ENCODE measurements at places on chromosomes 11 and 22.

GRCh38 chr11:4202749-4203148 is 108.2 kb downstream of the RRM1 start:
- DNase-seq = no peak

DNA sequence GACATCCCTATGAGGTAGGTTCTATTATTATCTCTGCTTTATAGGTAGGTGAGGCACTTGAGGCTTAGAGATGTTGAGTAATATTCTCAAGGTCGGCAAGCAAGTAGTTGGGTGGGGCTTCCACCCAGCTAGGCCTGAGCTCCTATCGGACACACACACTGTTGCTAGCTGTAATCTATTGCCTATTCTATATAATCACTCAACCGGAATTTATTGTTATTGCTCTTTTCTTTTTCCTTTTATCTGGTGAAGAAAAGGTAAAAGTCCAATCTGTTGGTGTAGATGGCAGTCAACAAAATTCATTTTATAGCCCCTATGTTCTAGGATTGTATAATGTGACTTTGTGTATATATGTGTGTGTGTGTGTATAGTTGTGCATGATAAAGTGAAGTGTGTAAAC is 3.4 kb downstream of the OR9Q2 start:
- DNase-seq = no peak

DNA sequence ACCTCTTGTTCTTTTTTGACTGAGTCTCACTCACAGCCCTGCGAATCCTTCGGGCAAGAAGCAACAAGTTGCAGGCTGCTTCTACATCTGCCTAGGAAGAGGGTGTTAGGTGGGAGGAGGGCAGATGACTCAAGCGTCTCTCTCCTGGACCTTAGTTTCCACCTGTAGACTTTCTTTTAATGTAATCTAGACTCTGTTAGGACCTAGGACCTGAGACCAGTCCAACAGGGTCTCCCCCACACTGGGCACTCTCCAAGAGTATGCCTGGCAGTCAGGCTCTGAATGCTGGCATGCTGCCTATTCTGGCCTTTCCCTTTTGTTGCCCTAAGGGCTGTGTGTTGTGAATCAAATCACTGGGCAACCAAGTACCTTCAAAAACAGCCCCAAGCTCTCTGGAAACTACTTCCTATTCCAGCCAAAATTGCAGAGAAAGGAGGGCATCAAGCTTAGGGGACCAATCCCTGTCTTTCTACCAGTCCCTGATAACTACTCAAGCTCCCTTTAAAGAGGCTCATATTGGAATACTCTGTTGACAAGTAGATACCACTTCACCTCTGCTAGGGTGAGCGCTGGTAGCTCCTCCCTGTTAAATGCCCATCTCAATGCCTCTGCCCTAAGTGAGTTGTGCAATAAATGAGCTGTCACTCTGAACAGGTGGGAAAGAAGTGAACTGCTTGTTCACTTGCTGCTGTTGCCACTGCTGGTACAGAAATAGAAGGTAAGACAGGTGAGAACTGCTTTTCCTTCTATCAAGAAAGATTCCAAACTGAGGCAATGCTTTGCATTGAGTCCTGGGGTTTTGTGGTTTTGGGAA is at the start of gene BBOX1:
BBOX1 (plus strand) TSS at position 514 of the 814 bp plus-strand sequence. CDS start 14,616 bp downstream, outside the sequence.
- DNase-seq = no peak

- DNase-seq = no peak
Measured at GRCh38 chr22:49090853-49091135, 736.9 kb downstream of the BRD1 start.

Data from activated effector memory CD4-positive, alpha-beta T cell treated with Interleukin-2 at 50 U/mL for 16 hours (primary cell).